ENCODE measurements at places on chromosomes 4 and X.

DNA sequence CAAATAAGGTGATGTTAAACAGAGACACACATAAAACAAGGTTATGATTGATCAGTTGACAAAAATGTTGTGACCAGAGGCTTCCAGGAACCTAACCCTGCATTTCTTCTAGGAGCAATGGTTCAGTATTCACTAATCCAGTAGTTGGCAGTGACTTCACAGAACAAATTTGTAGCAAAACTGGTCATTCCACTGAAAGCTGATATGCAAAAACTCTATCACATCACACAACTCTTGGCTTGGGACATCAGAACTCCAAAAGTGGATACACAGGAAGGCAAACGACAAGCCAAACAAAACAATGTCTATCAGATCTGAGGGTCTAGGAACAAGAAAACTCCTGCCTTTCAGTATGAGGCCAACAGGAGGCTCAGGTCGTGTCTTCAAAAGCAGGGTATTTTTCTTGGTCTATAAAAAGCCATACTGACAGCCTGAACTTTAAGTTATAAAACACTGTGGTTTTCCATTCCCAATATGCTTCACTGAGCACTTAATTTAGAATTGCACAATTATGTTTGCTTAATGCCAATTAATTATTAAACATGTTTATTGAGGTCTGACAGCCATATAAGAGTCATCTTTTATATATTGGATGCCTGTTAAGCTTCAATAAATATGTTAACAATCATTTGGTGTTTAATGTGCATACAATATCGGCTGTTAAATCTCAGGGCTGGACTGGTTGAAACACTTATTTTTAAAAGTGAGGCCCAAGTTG is 45.6 kb downstream of the SOD3 start:
- DNase-seq: no peak

GRCh38 chr4:61614231-61614630 is 414.1 kb downstream of the ADGRL3 start:
- no peak for DNase-seq

GRCh38 chrX:117455787-117456186 is 660.8 kb downstream of the KLHL13 start:
- no peak for DNase-seq

DNA sequence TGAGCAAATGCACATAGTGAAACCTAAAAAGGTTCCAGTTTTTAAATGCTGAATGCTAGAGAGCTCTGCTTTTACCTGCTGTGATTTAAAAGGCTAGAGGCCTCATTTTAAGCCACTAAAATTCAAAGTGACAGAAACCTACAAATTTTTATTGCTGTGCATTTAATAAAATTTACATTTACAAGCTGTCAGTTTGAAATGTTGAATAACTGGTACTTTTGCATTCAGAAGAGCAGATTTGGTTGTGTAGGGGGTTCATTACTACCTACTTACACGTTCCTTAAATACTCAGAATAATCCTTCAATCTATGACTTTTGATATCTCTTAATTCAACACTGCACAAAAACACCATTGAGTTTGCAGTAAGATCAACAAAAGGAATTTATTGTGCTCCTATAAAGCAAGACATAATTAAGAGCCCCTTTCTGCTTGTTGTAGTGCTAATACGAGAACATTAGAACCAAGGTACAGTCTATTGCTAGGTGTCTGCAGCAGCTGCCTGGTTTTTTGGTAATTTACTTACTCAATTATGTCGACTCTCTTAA is 27.9 kb downstream of the NKX3-2 start:
- no peak for DNase-seq

DNA sequence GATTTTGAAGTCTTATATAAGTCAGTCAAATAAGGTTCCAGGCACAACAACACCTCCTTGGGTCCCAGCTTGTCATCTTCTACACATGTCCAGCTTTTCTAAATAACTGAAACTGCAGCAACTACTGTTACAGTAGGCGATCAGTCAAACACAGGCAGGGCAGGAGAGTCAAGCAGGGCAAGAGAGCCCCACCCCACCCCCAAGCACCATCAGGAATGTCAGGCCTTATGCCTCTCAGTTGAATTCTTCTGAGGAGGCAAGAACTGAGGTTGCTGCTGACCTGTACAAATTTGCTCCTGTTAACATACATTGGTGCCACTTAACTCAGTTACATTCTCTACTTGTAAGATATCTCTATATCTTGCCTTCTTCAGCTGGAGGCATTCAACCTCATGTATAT is 608.8 kb upstream of the PCDH10 start:
- DNase-seq: no peak

DNA sequence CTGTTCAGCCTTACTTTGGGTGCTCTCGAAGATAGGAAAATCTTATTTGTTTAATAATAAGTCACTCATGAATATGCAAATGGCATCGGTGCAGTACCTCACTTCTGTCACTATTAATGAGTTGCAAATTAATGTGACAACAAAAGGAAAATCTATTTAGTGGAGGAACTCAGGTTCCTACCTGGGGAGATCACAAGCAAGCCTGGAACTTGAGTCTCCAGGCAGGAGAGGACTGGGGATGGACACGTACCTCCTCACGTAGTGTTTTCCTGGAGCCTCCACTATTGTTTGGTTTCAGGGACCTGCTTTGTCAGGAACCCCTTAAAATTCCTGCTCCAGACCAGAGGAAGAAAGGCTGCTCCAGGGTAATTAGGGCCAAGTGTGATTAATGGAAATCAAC is 82.1 kb downstream of the BCOR start:
- no peak for DNase-seq

- DNase-seq: no peak
These were observed 63.7 kb downstream of the RBPJ start for GRCh38 chr4:26384380-26385057.

DNA sequence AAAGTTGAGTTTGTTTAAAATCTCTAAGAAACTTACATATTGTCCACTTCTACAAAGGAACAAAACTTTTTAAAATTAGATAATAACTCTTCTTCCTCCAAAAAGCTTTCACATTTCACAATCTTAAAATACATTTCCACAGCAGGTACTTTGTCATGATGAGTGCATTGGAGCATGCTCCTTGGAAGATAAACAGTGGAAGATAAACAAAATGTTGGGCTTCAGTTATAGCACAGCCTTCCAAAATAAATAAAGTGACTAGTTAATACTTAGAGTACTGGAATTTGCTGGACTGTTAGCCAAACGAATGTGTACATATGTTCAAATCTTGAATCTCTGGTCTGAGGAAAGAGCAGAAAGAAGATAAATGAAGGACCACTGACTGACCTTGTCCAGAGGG is 54.9 kb upstream of the PDE5A start:
- DNase-seq: no peak

DNA sequence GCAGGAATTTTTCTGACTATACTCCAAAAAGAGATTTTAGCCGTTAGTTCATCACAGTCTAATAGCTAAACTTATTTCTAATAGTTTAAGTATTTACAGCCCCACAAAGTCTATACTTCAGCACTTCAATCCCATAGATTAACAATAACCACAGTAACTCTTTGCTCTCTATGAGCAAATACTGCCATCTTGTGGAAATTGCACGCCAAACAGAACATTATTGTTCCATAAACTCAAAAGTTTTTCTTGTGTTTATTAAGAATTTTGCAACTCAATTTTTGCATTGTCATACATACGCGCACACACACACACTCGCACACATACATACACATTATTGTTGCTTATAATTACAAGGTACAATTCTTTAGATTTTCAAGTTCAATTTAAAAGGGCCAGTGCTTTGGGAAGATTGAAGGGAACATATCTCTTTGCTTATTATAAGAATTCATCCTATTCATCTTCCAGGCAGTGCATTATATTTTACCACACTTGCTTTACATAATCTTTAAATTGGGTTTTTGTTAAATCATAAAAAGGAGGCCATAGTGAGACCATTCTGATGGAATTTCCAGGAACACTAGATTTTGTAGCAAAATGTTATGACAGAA is 63.8 kb upstream of the ATOH1 start:
- no peak for DNase-seq

GRCh38 chr4:29536745-29537144 is 1183.4 kb upstream of the PCDH7 start:
- DNase-seq: no peak

DNA sequence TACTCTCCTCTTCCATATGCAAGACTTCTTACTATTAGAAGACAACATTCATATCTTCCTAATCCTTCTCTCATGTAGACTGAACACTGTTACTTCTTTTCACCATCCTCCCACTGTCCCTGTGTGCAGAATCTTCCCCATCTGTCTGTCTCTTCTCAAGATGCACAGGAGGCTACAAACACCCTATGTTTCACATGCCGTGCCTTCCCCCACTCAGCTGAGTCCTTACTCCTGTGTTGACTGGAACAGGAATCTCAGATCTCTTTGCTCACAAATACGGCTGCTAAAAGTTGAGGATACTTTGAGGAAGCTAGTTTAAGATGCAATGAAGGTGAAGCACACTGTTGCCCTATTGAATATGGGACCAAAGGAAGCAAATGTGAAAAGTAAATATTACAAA is 168.5 kb upstream of the GPC4 start:
- no peak for DNase-seq

- no peak for DNase-seq
These were observed 212.9 kb downstream of the ARHGAP10 start for GRCh38 chr4:147944670-147945260.

DNA sequence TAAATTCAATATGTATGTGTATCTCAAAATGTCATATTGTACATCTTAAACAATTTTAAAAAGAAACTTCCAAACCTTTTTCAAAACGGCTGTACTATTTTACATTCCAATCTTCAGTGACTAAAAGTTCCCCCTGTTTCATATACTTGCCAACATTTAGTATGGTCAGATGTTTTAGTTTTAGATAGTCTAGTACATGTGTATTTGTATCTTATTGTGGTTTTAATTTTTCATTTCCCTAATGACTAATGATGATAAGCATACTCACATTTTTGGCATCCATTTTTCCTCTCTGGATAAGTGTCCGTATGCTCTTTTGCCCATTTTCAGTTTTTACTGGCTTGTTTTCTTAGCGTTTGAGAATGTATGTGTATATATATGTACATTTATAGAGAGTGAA is 212.2 kb upstream of the MAGEB18 start:
- no peak for DNase-seq

GRCh38 chrX:68833855-68834331 is 5.1 kb downstream of the EFNB1 start:
- DNase-seq: no peak

DNA sequence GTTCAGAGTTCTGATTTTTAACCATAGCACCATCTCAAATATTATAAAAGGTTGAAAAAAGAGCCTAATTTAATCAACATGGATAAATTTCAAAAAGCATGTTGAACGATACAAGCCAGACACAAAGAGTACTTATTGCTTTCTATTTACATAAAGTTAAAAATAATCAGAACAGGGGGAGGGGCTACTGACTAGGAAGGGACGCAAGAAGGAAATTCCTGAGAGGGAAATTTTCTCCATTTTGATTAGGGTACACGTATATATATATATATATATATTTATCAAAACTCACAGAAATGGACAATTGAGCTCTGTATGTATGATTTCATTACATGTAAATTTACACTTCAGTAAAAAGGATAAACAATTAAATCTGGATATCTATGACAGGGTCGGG is 482 bp upstream of the MBTPS2 start:
- no peak for DNase-seq
